Dermis microvascular lymphatic vessel endothelial cell (primary cell): ENCODE measurements at places on chromosomes 11 and 22. TPM values are rescaled to one million over a fixed set of nuclear protein-coding genes. Genes with fewer than 3 reads are reported as not detected.

The NPAS4 gene
- not detected in 2 replicates for total RNA-seq

The PRR5L gene
- 5.1 and 5.4 TPM in 2 replicates for total RNA-seq

The CLDN25 gene
- total RNA-seq = not detected in 2 replicates

The MSANTD4 gene
- 15.4 and 15.7 TPM in 2 replicates for total RNA-seq

The PATE4 gene
- not detected in 2 replicates for total RNA-seq

The DEAF1 gene
- total RNA-seq = 30.9 and 37.6 TPM in 2 replicates

The UBASH3B gene
- total RNA-seq = 1.6 and 3.2 TPM in 2 replicates

The CNTF gene
- 1.2 and 1.3 TPM in 2 replicates for total RNA-seq

The WNT7B gene
- not detected in 2 replicates for total RNA-seq

The FGF3 gene
- not detected in 2 replicates for total RNA-seq

The PRR33 gene
- total RNA-seq = not detected in 2 replicates

The GUCY1A2 gene
- total RNA-seq = under 0.01 TPM in 2 replicates

The CASP5 gene
- not detected in 2 replicates for total RNA-seq

The CHRM4 gene
- under 0.01 and 0.25 TPM in 2 replicates for total RNA-seq

The TRPM5 gene
- total RNA-seq = not detected in 2 replicates

The SLC25A18 gene
- not detected in 2 replicates for total RNA-seq

The STT3A gene
- 164 and 210 TPM in 2 replicates for total RNA-seq
